ENCODE measurements at places on chromosomes 5 and 9.

- DNase-seq, result no peak
These were observed 3.7 kb downstream of the RECK start for GRCh38 chr9:36040271-36040925.

- no peak for DNase-seq
These were observed 18.1 kb downstream of the OCLN start for GRCh38 chr5:69510694-69511093.

DNA sequence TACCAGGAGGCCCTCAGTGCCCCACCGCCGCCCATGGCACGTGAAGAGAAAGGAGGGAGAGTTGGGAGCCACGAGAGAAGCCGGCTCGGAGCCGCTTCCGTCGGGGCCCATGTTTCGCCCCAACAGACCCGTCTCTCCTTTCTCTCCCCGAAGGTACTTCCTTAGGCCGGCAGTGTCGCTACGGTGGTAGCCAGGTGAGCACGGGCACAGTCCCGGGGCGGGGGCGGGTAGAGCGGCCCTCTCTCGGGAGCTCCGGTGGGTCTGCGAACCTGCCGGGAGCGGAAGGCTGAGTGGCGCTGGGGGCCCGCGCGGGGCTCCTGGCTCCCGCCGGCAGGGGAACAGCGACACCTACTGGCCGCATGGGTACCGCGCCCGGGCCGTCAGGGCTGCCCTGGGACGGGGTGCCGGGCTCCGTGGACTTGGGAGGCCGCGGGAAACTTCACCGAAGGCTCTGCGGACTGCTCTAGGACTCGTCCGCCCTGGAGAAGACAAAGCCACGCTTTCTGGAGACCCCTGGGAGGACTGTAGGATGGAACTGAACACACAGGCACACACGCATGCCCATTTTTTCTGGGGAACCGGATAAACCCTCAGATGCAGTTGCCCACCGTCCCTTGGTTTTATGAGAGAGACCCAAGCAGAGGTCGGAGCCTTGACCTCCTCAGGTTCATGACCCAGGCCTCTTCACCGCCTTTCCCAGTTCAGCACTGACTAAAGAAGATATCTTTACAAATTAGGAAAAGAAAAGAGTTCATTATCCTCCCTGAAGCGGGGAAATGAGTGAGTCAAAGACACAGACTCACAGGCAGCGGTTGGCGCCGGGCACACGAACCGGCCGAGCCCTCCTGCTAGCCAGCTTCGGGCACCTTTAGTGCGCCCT lies 202.5 kb downstream of the MEF2C start:
- DNase-seq, result peak; percentile 19

DNA sequence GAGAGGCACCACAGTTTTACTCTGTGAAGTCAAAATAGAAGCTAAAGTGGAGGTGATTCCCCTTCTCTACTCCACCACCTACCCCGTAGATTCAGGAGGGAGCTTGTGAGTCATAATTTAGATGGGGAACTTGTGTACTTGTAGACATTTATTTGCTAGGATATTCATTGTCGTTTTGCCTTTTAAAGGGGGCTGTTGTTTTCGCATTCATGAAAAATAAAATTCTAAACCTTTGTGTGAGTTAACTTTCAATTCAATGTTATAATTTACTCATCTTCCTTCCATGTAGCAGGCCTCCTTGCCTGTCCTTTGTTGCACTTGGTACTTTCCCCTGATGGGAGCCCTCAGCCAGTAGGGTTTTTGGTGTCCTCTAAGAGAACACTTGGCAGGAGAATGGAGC lies 22.0 kb downstream of the SECISBP2 start:
- DNase-seq, result no peak

GRCh38 chr9:130467316-130467715 lies 22.6 kb downstream of the ASS1 start:
- DNase-seq, result no peak

DNA sequence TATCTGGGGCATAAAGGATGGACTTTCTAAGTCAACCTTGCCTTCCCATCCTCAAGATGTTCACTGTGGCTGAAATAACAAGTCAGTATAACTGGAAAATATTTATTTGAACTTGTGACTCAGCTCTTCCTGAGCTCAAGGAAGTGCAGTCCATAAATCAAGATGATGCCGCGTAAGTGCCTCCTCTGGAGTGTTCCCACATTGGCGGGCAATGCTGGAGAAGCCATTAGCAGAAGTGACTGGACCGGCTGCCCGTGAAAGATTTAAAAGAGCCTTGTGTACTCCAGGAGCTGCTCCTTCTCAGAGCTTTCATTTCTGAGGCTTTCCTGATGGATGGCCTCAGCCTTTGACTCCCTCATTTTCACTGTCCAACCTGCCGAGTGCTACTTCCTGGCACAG lies 17.4 kb downstream of the TMOD1 start:
- no peak for DNase-seq

GRCh38 chr9:17721954-17722353 lies 143.1 kb downstream of the SH3GL2 start:
- no peak for DNase-seq

DNA sequence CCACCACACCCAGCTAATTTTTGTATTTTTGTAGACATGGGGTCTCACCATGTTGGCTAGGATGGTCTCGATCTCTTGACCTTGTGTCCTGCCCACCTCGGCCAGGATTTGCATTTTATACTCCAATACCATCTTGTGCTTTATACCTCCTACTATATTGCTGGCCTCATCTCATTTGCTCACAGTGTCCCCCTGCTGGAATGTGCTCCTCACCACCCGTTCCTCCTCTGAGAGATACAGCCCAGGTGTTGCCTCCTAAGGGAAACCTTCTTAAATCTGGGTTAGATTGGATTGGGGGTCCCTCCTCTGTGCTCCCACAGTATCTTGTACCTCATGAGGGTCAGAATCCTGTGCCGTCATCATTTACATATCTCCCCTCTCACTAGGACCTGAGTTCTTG lies 131.7 kb downstream of the PAPPA start:
- DNase-seq, result no peak

- no peak for DNase-seq
These were observed 242.1 kb downstream of the BNC2 start for GRCh38 chr9:16628413-16628812.

GRCh38 chr9:22079873-22080341 lies 70.8 kb upstream of the CDKN2B start:
- DNase-seq, result peak; percentile 4

DNA sequence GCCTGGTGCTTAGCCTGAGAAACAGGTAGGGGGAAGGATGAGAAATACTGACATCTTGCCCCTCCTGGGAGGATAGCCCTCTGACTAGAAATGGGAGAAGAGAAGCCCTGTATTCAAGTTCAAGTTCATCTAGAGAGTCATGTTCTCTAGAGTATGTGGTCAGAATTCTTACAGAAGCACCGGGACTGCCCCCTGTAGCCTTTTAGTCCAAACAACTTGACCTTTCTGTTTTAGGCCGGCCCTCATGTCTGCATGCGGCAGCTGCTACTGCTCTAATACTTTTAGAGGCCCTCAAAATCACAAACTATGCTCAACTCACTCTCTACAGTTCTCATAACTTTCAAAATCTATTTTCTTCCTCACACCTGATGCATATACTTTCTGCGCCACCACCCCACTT lies 47.7 kb downstream of the PHAX start:
- DNase-seq, result no peak

GRCh38 chr5:108420158-108420557 lies 38.3 kb upstream of the FBXL17 start:
- DNase-seq, result no peak

- DNase-seq, result no peak
These were observed 399.4 kb upstream of the IRX4 start for GRCh38 chr5:2282034-2282690.

- DNase-seq, result no peak
These were observed 250.2 kb downstream of the PDZD2 start for GRCh38 chr5:31889001-31889561.

- DNase-seq, result no peak
These were observed 91.6 kb downstream of the ROR2 start for GRCh38 chr9:91858213-91859030.

- DNase-seq, result no peak
These were observed 4.6 kb downstream of the IER5L start for GRCh38 chr9:129173296-129174101.

GRCh38 chr5:98968056-98968564 lies 39.3 kb upstream of the CHD1 start:
- DNase-seq, result no peak

- DNase-seq, result no peak
These were observed 46.2 kb downstream of the TSPAN17 start for GRCh38 chr5:176693477-176693851.

GRCh38 chr5:89441965-89442364 lies 559.0 kb upstream of the MEF2C start:
- DNase-seq, result no peak

DNA sequence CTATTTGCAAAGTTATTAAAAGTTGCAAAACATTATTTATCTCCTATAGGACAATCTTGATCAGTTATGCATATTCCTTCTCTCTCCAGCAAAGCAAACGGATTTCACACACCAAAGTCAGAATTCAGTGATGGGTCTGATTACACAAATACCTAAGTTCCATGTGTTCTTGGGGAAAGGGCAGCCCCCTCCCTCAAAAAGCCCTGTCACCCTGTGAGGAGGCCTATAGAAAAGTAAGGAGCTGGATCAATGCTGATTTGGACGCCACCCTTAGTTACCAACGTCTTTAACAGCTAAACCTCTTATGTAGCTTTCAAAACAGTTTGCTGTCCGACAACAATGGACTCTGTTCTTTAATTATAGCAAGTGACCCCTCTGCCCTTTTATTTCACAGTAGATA lies 6.4 kb downstream of the ZNF608 start:
- DNase-seq, result no peak

- DNase-seq, result no peak
These were observed 33.9 kb downstream of the SLC24A2 start for GRCh38 chr9:19754921-19755320.

DNA sequence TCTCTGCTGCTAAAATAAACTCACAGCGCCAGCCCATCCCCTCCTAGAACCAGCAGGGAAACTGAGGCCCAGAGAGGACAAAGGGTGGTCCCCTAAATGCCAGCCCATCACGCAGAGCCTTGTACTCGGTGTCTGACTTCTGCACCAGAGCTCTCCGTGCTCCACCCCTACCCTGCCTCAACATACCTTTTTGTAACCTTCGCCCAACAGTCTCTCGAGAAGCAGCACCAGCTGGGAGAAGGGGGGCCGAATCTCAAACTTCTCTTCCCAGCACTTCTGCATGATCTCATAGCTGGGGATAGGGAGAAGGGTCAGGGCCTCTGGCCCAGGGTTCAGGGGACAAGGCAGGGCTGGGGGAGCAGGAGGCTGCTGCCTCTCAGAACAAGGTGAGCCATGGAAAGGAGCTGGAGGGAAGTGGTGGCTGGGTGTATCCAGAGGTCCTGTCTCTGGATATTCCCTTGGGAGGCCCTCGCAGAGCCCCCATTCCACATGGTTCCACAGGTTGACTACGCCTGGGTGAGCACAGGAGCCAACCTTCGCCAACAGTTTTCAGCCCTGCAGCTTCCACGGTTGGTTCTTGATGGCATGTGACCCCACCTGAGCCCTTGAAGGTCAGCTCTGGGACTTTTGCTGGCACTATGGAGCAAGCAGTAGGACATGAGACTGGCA lies 32.3 kb upstream of the CSF1R start:
- no peak for DNase-seq

- no peak for DNase-seq
These were observed 136.5 kb downstream of the MRPL36 start for GRCh38 chr5:1663186-1663585.

GRCh38 chr9:138075496-138075895 lies 197.9 kb downstream of the CACNA1B start:
- DNase-seq, result no peak

DNA sequence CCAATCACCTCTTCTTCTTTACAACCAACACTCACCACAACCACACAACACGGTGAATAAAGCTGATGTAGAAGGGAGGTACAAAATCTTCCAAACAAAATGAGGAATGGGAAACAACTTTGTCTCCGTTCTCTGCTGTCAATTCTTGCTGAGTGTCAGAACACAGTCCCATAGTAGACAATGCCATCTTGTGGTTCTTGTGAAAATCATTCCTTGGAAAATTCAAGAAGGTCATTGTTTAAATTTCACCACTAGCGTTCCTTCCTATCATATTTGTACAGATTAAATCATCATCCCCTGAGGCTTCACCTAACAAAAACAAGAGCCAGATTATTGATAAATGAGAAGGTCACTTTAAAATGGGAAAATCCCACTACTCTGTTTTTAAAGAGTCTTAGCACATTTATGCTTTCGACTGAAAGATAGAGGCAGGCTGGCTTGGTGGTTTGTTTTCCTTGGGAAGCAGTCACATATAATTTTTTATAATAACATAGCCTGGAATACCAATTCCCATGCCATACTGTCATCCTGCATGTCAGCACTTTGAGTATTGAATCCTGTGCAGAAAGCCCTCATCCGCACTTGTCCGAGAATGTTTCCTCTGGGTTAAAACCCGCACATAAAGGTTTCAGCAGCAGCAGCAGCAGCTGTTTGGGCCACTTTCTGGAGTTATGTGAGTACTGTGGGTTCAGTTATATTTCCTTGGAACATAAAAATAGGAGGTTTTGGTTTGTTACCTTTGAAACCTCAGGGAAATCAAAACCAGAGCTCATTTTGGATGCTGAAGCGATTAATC lies 395.0 kb upstream of the SMARCA2 start:
- no peak for DNase-seq

GRCh38 chr9:86809151-86809550 lies 138.2 kb downstream of the GAS1 start:
- no peak for DNase-seq

GRCh38 chr9:125240649-125240999 lies 519 bp downstream of the HSPA5 start:
- DNase-seq, result no peak

- DNase-seq, result no peak
These were observed 65.4 kb downstream of the TSPAN17 start for GRCh38 chr5:176712546-176713304.

- DNase-seq, result no peak
These were observed 192.7 kb downstream of the GOLPH3 start for GRCh38 chr5:31981361-31981945.

- no peak for DNase-seq
These were observed 266.6 kb downstream of the PIK3R1 start for GRCh38 chr5:68482199-68482598.

- DNase-seq, result no peak
These were observed 39.0 kb downstream of the GDA start for GRCh38 chr9:72188232-72188631.

GRCh38 chr9:114404531-114404930 lies 16.7 kb upstream of the AKNA start:
- DNase-seq, result no peak

GRCh38 chr5:77390795-77391194 lies 101.3 kb downstream of the WDR41 start:
- DNase-seq, result no peak

DNA sequence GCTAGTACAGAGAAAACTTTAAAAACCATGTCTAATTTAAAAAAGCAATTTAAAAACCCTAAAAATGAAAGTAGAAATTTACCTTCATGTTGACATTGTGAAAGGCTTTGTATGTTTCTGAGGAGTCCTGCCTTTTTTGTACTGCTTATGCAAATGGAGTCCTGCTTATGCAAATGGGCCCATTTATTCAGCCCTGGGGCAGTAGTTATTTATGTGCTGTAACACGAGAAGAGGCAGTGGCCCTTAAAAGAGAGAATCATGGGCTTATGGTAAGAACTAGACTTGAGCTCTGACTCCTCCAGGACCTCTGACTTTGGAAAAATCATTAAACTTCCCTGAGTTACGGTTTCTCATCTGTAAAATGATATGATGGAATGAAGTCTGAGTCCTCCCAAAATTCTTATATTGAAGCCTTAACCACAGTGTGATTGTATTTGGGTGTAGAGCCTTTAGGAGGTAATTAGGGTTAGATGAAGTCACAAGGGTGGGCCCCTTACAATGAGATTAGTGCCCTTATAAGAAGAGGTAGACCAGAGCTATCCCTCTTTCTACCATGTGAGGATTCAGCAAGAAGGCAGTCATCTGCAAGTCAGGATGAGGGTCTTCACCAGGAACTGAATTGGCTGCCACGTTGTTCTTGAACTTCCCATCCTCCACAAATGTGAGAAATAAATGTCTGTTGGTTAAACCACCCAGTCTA lies 447.8 kb upstream of the CD180 start:
- no peak for DNase-seq
